ENCODE measurements at places on chromosomes 3 and 15.

DNA sequence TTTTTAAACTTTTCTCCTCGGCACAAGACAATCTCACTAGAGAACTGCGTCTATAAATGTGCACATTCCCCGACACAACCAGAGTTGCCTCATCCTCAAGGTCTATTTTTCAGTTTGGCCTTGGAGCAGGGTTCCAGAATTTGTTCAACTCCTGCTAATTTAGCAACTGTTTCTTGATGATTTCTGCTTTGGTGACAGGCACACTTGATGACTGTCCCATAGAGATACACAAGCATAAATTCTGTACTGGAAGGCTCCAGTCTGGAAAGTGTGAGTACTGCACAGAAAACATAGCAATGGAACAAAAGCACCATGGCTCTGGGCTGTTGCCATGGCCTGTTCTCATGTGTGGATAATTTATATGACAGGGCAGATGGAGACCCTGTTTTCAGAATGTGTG lies 379.6 kb upstream of the PDZRN3 start:
- no peak for DNase-seq

- no peak for DNase-seq
These were observed 755.2 kb downstream of the NR2F2 start for GRCh38 chr15:97085731-97086130.

DNA sequence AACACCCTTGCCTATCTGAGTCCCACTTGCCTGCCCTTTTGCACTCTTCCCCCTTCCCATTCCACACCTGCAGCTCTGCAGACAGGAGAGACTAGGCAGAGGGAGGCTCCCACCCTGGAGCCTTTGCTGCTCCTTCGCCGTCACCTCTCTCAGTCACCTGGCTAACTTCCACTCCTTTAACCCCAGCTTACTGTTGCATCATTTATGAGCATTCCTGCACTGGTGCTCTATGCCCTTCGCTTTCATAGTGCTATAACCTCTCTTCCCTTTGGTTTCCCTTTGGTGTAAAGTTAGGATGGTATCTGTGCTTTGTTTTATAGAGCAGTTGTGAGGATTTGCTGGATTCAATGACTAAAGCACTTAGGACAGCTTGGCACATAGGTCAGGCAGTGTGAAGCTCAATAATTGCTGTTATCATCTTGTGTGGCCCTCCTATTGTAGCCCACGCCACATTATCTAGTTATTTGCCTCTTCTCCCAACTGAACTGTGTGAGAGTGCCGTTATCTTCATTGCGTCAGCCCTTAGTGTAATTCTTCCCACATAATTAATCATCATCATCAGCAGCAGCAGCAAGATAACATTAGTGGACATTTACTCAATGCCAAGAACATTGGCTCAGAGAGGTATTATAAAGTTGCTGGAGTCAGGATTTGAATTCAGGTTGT lies 253.9 kb downstream of the CACNA2D3 start:
- no peak for DNase-seq

DNA sequence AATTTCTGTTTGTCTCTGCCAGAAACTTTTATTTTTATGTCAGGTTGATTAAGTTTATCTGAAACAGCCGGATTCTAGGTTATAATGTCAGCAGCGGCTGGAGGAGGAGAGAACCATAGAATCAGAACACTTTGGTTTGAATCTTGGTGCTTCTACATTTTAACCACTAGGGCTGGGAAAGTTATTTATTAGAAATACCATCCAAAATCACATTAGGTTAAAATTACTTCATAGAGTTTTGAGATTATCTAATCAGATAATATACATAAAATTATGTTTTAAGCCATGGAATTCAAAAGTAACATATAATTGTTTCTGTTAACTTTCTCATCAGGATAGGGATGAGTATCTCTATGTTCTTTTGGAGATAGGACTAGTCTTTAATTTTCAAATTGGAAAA lies 502.9 kb downstream of the ROBO1 start:
- no peak for DNase-seq
